ENCODE measurements at places on chromosomes 11 and 22. TPM values are rescaled to one million over a fixed set of nuclear protein-coding genes. Genes with fewer than 3 reads are reported as not detected.

ACR gene
- not detected for total RNA-seq

MAP6 gene
- 2.0 TPM for total RNA-seq

NDUFC2 gene
- 123 TPM for total RNA-seq

FOSL1 gene
- 37.7 TPM for total RNA-seq

MYOD1 gene
- not detected for total RNA-seq

LRP4 gene
- total RNA-seq = 1.5 TPM

All from cardiac atrium fibroblast (primary cell).